NCI-H226 (cell line): ENCODE measurements at places on chromosomes 7 and 10.

DNA sequence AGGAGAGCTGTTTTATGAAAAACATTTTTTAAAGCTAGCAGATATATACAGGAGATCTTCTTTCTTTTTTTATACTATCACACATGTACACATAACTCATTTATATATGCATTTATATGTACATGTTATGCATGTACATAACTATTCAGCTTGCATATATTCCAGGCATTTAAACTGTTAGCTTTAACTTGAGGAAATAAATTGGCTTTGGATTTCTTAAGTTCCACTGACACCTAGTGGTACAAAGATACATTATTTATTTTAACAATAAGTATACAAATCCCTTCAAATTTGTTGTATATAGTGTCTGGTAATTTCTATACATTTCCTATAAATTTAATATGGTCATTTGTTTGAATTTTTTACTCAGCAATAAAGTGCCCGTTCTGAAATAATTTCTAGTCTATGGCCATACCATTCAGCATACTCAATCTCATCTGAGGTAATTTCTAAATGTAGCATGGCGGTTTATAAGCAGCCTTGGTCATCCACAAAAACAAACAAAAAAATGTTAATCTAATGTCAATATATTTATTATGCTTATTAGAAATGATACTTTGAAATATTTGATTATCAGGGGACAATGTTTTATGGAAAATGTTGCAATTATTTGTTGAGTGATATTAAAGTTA, 11.6 kb downstream of the ZDHHC6 start:
- DNase-seq, result no peak

DNA sequence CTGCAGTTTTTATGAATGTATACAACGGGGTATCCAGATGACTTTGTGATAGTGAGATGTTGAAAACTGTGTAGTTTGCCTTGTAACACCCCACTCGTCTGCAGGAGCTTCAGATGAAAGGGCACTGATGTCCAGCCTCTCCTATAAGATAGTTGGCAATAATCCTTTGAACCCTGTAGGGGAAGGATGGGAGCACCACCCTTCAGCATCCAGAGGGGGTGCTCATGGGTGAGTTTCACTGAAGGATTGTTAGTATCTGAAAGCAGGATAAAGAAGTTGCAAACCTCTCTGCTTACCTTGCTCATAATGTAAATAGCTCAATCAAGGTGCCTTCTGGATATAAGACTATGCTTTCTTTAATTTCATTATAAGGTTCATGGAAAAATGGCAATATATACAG, 201.5 kb downstream of the TMEM178B start:
- DNase-seq, result no peak

GRCh38 chr7:37432281-37432920, 16.3 kb downstream of the ELMO1 start:
- no peak for DNase-seq

GRCh38 chr7:130961128-130961601, 227.2 kb upstream of the KLF14 start:
- peak; percentile 82 for DNase-seq

DNA sequence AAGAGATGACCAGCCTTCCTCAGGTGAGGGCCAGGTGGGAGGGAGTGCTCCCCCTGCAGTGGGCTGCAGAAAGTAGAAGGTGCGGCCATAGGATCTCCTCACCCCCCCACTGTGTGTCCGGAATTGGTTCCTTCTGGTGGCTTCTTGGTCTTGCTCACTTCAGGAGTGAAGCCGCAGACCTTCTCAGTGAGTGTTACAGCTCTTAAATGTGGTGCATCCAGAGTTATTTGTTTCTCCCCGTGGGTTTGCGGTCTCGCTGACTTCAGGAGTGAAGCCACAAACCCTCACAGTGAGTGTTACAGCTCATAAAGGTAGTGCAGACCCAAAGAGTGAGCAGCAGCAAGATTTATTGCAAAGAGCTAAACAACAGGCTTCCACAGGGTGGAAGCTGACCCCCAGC, 90.3 kb upstream of the NPS start:
- no peak for DNase-seq
